Urothelium cell line (cell line): ENCODE measurements at places on chromosomes 1 and 21.

- DNase-seq: no peak
Observed at GRCh38 chr1:154614901-154615300, 6.9 kb upstream of the ADAR start.

DNA sequence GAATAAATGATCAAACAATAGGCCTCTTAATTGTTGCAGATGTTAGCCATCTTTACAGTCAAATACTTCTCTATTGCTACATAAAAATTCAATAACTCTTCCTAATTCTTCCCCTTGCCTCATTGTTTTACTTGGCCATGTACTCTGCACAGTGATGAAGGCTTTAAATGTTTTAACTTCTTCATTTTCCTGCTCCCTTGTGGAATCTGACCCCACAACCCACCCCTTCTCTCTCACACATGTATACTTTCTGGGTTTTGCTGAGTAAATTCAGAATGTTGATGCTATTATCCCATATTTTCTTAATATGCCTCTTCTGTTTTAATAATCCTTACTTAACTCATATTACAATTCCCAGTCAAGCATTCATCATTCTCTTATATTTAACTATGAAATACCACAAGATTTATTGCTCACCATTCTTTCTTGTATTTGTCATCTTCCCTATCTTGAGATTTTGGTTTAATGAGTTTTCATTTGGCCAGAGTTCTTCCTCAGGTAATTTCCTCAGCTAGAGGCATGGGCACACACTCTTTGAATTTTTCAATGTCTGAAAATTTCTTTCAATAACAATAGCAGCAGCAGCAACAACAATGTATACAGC lies 327.8 kb upstream of the USP24 start:
- no peak for DNase-seq

DNA sequence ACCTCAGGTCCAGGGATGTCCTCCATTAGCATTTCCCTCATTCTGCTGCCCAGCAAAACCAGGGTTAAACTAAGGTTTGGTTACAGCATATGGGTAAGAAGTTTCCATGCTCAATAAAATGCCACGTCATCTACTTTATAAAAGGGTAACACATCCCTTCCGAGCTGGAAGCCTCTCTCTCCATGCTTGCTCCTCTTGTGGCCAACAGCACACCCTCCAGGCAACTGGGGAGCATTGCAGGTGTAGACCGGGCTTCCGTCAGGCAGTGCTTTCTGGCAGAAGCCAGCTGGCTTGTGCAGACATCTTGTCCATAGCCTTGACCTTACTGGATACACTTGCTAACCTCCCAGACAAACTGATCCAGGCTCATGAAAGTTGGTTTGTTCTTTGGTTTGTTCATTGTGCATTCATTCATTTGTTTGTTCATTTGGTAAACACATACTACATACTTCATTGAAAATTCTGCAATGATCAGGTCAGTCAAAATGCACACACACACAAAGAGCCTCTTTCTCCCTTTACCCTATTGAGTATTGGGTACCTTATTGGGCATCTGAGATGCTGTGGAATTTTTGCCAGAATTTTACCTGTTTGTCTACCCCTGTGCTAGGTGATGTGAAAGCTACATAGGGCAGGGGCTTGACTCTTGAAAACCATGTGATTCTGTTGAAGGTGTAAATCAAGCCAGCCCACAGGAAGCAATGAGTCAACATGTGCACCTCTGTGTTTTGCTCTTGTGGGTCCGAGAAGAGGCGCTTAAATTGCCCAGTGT lies 422.8 kb downstream of the CAMTA1 start:
- DNase-seq: peak; percentile 67

DNA sequence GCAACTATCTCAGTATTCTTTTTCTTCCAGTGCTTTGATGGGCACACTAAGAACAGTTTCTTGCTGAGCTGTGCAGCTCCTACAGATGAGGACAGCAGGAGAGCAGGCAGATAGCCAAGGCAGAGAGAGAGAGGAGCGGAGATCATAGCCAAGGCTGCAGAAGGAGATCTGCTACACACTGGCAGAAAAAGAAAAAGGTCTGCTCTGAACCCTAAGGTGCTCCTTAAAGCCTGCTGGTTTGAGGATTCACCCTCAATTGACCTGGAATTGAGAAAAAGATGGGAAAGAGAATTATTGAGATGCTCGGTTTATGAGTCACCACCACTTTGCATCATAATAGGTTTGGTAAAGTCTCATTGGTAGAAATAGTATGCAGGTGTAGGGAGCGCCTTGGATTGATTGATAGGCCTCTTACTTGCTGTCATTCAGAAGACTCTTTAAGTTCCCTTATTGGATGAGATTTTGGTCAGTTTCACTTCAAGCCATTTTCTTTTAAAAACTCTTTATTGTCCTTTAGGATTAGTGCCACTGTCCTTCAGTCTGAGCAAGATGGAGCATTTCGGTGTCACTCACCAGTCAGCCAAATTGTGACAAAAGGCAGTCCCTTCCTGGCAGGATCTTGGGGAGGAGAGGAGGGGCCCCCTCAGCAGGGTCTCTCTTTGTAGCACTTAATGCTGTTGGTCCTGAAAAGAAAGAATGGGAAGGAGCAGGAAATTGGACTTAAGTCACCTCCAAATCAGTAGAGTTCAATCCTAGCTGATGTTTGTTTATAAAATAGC lies 685.0 kb downstream of the ADGRL2 start:
- peak; percentile 23 for DNase-seq
